ENCODE measurements at places on chromosomes 5 and 9.
A peak's percentile ranks its signal among the peaks of the same experiment; 100 is the strongest.

DNA sequence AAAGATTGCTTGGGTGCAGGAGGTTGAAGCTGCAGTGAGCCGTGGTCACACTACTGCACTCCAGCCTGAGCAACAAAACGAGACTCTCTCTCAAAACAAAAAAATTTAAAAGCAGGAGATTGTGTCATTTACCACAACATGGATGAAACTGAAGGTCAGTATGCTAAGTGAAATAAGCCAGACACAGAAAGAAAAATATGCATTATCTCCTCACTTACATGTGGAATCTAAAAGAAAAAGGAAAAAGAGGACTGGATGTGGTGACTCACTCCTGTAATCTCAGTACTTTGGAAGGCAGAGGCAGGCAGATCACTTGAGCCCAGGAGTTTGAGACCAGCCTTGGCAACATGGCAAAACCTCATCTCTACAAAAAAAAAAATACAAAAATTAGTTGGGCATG lies 146.8 kb upstream of the DAPK1 start:
- peak; percentile 22 for DNase-seq

GRCh38 chr5:58803056-58803455 lies 220.2 kb downstream of the RAB3C start:
- no peak for DNase-seq

- no peak for DNase-seq
Measured at GRCh38 chr5:126492939-126493338, 69.7 kb downstream of the GRAMD2B start.

GRCh38 chr5:91133183-91133582 lies 249.9 kb downstream of the ARRDC3 start:
- no peak for DNase-seq

GRCh38 chr9:92637326-92637725 lies 32.6 kb downstream of the IPPK start:
- DNase-seq = no peak

GRCh38 chr5:90344689-90345088 lies 64.9 kb downstream of the CETN3 start:
- no peak for DNase-seq

- DNase-seq = no peak
Measured at GRCh38 chr5:116225281-116225922, 140.6 kb downstream of the COMMD10 start.

- DNase-seq = no peak
Measured at GRCh38 chr9:82546136-82546535, 516.8 kb downstream of the RASEF start.

DNA sequence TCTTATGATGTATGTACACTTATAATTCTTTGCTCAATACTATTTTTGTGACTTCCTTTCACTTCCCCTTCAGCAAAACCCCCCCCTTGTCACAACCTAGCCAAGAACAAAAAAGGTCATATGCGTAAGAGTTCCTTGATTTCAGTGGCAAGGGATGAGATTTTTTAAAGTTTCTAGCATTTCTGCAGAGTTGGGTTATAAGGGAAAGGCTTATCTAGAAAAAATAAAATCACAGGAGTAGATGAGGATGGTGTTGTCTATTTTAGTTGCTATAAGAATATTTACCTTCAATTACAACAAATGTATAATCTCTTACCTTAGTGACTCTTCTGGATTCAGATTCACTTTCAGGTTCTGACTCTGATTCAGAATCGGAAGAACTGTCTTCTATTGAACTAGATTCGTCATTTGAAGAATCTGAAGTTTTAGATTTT lies 184.6 kb downstream of the AP3B1 start:
- no peak for DNase-seq

- DNase-seq = no peak
Measured at GRCh38 chr9:131487621-131488031, 15.1 kb upstream of the POMT1 start.

GRCh38 chr9:28832168-28832770 lies 1259.0 kb upstream of the C9orf72 start:
- no peak for DNase-seq

DNA sequence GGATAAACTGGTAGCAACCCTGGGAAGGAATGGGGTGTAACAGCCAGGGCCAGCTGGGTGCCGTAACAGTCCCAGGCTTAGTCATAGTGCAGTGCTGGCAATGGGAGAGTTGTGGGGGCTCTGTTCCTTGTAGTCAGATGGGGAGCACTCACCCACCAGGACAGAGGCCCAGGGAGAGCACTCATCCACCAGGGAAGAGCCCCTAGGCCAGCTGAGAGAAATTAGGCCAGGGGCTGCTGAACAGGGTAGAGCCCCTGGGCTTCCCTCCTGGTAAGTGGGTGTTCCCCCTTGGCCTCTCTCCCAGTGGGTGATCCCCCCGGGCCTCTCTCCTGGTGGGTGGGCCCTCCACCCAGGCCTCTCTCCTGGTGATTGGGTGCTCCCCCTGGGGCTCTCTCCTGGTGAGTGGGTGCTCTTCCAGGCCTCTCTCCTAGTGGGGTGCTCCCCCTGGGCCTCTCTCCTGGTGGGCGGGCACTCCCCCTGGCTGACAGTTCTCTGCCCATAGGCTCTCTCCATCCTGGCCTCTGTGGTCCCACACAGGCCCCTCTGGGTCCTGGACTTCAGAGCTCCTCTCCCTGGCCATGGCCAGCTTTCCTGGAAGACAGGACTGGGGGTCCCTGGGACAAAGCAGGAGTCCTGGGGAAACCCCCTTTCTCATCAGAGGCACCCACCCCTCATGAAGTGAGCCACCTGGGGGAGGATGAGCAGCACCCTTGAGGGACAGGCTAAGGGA lies 13.4 kb downstream of the FGD3 start:
- DNase-seq = no peak

DNA sequence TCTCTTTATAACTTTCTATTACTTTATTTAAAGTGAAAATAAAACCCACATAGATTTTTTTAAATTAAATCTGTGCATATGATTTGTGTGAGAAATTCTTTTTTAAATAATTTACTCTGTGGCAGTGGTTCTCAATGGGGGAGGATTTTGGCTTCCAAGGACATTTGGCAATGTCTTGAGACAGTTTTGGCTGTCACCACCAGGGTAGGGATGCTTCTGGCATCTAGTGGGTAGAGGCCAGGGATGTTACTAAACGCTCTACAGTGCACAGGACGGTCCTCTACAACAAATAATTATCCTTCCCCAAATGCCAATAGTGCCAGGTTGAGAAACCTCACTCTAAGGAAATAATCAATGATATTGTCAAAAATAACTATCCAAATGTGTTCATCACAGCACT lies 177.9 kb upstream of the CCNG1 start:
- DNase-seq = no peak

DNA sequence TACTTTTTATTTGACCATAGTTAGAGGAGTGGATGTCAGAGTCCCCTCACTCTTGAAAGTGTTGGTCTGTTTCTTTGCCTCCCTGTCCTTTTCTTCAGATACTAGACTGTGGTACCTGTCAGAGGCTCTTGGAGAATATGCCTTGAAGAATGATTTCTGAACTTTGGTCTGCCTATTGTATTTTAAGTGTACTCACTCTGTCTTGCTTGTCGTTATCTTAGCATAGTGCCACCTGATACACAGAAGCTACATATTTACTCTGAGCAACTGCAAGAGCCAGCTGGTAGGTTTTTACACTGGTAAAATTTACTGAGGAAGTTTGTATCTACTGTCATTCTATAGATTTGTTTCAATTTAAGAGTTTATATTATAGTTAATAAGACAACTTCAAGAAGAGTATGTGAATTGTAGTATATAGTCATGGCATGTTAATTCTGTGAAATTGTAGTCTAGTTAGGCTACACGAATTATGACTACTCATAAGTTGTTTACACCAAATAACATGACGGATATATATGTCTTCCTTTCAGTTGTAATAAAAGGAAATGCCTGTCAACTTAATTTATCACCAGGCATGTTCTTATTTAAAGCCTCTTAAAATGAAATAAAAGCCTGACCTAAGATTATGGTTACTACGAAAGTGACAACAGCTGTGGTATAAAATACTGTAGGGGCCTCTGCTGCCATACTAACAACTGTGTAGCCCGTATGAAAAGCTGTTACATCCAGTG lies 201.7 kb downstream of the KDM4C start:
- no peak for DNase-seq

DNA sequence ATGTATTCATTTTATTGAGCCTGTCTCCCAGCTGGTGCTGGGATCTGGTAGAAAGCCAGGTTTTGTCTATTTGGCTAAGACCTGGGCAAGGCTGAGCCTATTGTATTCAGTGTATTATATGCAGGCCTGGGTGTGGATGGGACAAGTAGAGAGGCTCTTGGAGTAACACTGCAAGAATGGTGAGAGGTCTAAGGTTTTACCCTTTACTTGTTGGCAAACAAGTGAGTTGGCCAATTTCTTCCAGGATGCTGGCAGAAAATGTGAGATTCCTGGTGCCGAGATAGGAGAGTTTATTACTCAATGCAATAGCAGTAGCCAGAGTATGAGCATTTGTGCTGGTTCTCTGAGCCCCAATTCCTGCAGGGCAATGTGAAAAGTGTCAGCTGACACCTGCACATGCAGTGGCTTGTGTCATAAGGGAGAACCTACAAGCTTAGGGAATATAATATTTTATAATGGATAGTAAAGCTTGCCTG lies 141.7 kb upstream of the PRLR start:
- no peak for DNase-seq

DNA sequence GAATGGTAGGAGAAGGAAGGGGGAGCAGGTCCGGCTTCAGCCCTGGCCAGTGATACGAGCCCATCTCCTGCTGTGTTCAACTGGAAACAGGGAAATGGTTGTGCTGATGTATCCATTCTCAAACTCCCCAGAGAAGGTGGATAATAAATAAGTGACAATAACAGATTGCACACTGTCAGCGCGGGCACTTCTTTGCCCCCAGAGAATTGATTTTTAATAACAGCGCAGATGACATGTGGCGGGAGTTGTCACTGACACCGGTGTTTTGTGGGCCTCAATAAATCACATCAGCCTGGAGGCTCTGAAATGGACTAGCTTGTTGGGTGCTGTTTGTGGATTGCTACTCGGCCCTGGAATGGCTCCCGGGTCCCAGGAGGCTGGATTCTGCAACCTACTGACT lies 141.4 kb upstream of the PANK3 start:
- no peak for DNase-seq

DNA sequence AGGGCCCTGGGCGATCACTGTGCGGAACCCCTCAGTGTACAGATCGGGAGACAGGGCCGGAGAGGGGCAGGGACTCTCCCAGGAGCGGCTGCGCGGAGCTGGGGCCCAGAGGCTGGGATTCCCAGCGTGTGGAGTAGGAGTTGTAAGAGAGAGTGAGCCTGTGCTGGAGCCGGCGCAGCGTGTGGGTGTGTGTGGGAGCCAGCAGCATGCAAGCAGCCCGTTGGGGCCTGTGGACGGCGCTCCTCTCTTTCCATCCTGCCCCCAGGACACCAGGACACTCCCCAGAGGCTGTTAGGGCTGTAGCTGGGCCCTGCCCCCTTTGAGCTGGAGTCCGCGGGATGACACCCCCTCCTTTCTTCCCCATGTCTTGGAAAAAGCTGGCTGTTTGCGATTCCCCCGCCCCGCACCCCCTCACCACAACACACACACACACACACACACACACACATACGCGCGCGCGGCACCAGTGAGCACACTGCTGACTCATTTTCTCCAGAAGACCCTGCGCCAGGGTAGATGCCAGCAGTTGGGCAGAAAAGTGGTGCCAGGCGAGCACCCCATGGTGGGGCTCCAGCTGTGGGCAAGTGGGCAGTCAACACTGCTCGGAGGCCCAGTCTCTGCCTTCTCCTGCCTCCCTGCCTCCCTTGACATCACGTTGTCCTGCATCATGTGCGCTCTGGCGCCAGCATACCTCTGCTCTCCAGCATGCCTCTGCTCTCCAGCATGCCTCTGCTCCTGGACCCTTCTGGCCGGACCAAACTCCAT lies 1.5 kb downstream of the COL27A1 start:
- DNase-seq = peak; percentile 88

GRCh38 chr9:112750764-112751055 lies 150 bp downstream of the SNX30 start:
- no peak for DNase-seq

DNA sequence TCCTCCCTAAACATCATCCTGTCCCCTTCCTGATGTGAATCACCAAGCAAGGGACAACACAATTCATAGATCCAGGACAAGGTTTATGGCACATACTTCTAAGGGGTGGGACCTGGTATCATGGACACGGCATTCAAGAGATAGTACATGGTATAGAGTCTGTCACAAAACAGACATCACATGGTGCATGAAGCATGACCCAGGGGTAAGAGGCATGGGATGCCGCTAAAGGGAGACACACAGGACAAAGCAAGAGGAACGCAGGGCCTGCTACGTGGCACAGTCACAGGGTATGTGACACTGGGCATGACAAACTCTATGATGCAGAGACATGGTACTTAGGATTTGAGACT lies 20.7 kb downstream of the GSN start:
- no peak for DNase-seq

GRCh38 chr9:14057368-14058324 lies 256.3 kb downstream of the NFIB start:
- no peak for DNase-seq

- DNase-seq = no peak
Measured at GRCh38 chr5:159210210-159210661, 883 bp upstream of the RNF145 start.

GRCh38 chr9:98962181-98962560 lies 18.5 kb downstream of the COL15A1 start:
- DNase-seq = peak; percentile 97

DNA sequence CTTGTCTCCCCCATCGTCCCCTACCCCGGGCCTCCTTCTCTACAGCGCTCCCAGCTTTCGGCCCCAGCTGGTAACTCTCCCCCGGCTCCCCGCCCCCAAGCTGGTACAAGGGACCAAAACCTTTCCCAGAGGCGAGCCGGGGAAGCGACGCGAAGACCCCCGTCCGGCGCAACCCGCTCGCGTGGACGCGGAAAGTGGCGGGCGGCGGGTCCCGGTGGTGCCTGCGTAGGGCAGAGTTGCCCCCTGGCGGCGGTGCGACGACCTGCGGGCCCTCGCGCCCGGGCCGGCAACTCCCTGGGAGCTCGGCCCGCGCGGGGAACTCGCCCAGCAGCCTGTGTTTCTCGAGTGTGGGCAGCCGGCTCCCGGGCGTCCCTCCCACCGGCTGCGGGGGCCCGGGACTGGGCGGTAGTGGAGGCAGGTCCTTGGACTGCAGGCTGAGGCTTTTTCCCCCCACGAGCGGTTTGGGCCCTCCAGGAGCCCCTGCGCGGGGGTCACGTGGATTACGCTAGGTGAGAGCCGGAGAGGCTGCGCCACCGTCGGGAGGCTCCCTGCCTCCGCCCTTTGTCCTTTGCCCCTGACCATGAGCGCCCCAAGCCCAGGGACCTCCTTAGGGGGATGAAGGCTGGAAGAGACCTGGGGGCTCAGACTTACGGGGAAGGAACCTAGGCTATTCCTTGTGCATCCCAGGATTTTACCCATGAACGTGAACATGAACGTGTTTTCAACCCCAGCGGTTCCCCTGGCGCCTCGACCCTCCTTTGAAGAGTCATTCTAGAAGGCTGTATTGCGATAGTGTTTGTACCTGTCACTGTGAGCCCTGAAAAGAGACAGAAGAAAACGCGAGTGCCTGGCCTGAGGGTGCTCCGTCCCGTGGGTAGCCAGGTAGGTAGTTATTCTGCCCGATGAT lies 2.9 kb upstream of the FOXD1 start:
- DNase-seq = peak; percentile 68

- peak; percentile 60 for DNase-seq
Measured at GRCh38 chr9:4987961-4988421, 2.9 kb downstream of the JAK2 start.

GRCh38 chr5:44225231-44226160 lies 163.7 kb downstream of the FGF10 start:
- no peak for DNase-seq

Data from AG10803 (cell line).